ENCODE measurements at places on chromosomes 5 and 9.

DNA sequence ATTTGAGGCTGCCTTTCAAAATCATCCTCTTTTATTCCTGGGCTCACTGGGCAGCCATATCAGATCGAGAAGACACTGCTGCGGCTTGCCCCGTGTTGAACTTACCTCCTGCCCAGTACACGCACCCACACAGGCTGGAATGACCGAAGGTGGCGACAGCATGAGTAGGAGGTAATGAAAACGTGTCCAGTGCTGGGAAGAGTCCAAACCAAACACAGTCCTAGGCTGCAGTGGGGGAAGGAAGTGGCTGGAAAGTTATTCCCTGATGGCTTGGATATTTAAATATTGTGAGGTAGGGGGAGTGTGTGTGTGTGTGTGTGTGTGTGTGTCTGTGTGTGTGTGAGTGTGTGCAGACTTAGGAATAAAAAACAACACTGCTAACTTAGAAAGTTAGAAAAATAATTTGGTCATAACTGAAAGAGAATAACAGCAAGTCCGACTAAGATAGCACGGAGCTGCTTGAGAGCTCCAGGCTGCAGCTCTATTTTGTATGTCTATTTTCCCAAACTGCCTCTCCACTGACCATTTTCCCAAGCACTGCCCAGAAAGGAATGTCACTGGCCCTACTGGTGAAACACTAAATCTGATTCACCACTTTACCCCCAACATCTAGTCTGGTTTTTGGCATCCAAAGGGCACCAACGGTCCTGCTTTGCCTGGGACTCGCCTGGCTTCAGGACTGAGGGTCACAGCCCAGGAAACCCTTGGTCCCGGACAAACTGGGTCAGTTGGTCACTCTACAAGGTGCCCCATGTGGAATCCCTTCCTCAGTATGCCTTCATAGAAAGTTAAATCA lies 41.2 kb downstream of the ANKH start:
- H3K4me1 ChIP-seq = peaks cover 35% of the 10 kb centered on the region
- no peak overlapping the region for H3K27ac ChIP-seq
- no peak for DNase-seq
- H3K36me3 ChIP-seq = peaks cover 16% of the 10 kb centered on the region

DNA sequence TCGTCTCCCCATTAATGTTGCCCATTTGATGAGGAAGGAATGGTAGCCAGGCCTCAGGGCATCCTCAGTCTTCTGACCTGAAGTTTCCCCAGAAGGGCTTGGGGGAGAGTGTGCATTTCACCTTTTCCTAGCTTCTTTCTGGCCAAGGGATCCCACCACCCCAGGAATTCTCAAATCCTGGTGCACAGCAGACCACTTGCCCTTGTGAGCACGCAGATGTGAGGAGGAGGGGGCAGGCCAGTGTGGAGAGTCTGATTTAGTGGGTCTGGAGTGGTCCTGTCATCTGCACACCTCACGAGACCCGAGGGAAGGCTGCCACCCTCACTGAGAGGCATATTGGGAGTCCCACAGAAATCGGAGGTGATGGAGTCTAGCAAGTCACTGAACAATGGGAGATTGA lies 64.3 kb downstream of the CXXC5 start:
- peaks cover 2% of the 10 kb centered on the region for H3K27me3 ChIP-seq
- no peaks in the 10 kb centered on the region for H3K36me3 ChIP-seq
- H3K4me1 ChIP-seq = peaks cover 10% of the 10 kb centered on the region
- H3K4me3 ChIP-seq = no peak overlapping the region
- H3K27ac ChIP-seq = no peak overlapping the region
- DNase-seq = no peak

DNA sequence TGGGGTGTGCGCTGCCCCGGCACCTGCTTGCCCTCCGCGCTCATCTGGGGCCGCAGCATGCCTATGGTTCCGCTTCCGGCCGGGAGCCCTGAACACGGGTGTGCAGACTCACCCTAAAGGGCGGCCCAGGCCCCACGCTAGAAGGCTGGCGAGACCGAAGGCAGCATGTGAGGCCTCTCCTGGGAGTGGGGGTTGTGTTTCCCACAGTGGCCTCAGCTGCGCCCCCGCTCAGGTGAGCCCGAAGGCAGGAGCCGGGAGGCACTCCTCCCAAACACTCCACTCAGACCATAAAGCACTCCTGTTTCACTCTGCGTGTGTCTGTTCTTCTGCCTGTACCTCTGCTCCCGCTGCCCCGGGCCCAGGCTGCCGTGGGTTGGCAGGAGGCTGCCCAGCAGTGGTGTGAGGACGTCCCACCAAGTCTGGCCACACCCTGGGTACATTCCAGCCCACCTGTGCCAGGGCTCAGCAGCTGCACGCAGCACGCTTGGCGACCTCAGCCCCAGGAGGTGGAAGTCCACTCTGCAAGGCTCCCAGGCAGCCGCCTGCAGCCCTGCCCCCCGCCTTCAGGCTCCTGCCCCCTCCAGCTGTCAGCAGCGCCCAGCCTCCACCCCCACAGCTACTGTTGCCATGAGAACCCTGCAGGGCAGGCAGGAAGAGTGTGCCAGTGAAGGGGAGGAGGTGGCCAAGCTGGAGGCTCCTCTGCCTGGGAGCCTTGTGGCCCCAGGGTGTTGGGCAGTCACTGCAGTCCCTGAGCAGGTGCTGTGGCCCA lies 1.2 kb upstream of the AJM1 start:
- H3K4me3 ChIP-seq = no peak overlapping the region
- H3K27me3 ChIP-seq = peaks cover 5% of the 10 kb centered on the region
- H3K4me1 ChIP-seq = peaks cover 12% of the 10 kb centered on the region

DNA sequence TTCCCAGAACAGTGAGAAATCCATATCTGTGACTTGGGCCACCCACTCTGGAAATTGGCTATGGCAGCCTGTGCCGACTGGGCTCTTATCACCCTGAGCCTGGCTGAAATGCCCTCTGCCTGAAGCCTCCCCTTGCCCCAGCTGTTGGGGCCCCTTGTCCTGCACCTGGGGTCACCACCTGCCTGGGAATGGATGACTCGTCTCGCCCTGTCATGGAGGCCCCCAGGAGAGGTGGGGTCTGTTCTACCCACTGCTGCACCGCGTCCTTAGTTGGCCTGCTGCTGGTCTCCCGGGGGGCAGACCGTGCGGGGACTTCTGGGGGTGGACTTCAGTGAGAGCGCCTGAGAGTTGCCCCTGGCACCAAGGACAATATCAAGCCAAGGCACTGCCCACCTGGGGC lies 46.6 kb upstream of the COL5A1 start:
- peaks cover 4% of the 10 kb centered on the region for H3K27me3 ChIP-seq
- DNase-seq = no peak
- no peak overlapping the region for H3K27ac ChIP-seq

- H3K4me3 ChIP-seq = no peak within 1 kb of the TSS
- peak; percentile 78 for DNase-seq
- no peaks in the 10 kb centered on the region for H3K27me3 ChIP-seq
- peaks cover 28% of the 10 kb centered on the region for H3K4me1 ChIP-seq
- H3K27ac ChIP-seq = peak within 1 kb of the TSS; percentile 67
- peaks cover 17% of the 10 kb centered on the region for H3K36me3 ChIP-seq
Observed at GRCh38 chr9:34651876-34652601, at the start of gene IL11RA. Gene IL11RA, plus strand, starts transcription at chr9:34652185. Its CDS starts 3,033 bp downstream, at chr9:34655218.

- H3K27me3 ChIP-seq = peaks cover 4% of the 10 kb centered on the region
- H3K36me3 ChIP-seq = no peaks in the 10 kb centered on the region
- no peak for DNase-seq
- H3K4me3 ChIP-seq = no peak overlapping the region
- H3K4me1 ChIP-seq = no peaks in the 10 kb centered on the region
Observed at GRCh38 chr5:174553556-174553955, 170.8 kb upstream of the MSX2 start.

GRCh38 chr5:150779397-150780186 lies 1.0 kb downstream of the SMIM3 start:
- H3K4me1 ChIP-seq = peaks cover 54% of the 10 kb centered on the region
- DNase-seq = no peak
- no peaks in the 10 kb centered on the region for H3K27me3 ChIP-seq
- peaks cover 25% of the 10 kb centered on the region for H3K36me3 ChIP-seq

DNA sequence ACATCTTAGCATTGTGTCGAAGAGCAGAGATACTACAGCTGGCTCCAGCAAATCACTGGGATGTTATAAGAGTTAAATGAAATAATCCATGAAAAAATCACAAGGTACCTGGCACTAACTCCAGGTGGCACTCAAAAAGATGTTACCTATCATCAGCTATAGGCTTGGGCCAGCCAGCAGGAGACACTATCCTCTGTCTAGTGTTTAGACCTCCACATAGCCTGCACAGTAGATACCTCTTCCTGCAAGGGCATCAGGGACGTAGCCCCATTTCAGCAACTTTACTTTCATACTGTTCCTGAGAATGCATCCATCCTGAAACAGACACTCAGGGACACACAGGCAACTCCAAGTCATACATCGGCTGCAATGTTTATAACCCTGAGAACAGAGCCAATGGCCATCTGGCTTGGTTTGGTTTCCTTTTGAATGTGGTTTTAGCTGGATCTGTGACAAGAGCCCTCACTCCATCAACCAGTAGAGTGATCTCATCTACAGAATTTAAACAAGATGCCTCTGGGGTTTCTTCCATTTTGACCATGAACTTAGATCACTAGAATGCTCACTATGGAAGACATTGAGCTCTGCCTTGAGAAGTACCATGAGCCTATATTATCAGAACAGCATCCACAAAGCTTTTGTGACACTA lies 69.9 kb downstream of the TLE1 start:
- peaks cover 11% of the 10 kb centered on the region for H3K4me1 ChIP-seq
- no peaks in the 10 kb centered on the region for H3K36me3 ChIP-seq
- DNase-seq = no peak
- H3K27me3 ChIP-seq = no peaks in the 10 kb centered on the region
- H3K27ac ChIP-seq = no peak overlapping the region

DNA sequence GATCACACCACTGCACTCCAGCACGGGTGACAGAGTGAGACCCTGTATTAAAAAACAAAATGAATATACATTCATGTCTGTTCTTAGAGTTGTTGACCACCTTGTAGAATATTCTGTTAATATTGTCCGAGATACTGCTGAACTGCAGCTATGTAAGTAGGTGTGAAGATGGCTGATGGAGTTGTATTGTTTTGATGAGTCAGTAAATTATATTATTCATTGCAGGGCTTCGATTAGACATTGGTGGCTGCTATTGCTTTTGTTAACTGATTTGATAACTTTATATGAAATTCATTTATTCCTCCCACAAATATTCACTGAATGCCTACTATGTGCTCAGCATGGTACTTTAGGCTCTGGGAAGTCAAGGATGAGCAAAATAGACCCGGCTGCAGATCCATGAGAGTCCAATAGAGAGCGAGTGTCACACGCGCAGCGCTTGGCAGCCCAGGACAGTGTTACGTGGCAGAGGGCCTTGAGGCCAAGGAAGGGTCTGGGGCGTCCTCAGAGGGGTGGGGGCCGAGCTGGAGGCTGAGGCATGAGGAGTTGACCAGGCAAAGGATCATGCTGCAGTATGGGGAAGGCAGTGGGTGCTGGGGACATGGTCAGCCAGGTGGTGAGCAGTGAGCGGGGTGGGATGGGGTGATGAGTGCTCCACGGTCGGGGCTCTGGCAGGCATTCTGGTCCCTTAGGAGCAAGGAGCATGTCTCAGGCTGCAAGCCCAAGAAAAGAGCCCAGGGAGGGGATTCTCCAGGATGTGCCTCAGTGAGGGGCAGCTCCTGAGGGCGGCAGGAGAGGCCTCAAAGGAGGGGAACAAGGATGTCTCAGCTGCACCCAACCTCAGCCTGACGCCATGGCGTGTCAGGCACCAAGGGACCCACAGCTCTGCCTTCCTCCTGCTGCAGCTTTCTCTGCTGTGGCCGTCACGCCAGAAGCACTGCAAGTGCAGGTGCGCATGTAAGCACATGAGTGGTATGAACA lies 243.5 kb downstream of the GADD45G start:
- H3K27ac ChIP-seq = no peak overlapping the region
- H3K4me3 ChIP-seq = no peak overlapping the region
- DNase-seq = no peak
- no peaks in the 10 kb centered on the region for H3K4me1 ChIP-seq
- H3K27me3 ChIP-seq = no peaks in the 10 kb centered on the region

- no peaks in the 10 kb centered on the region for H3K27me3 ChIP-seq
- H3K36me3 ChIP-seq = no peaks in the 10 kb centered on the region
- no peak overlapping the region for H3K4me3 ChIP-seq
- H3K27ac ChIP-seq = no peak overlapping the region
- DNase-seq = no peak
- peaks cover 19% of the 10 kb centered on the region for H3K4me1 ChIP-seq
Observed at GRCh38 chr5:134463991-134464760, 52.5 kb upstream of the CDKN2AIPNL start.

DNA sequence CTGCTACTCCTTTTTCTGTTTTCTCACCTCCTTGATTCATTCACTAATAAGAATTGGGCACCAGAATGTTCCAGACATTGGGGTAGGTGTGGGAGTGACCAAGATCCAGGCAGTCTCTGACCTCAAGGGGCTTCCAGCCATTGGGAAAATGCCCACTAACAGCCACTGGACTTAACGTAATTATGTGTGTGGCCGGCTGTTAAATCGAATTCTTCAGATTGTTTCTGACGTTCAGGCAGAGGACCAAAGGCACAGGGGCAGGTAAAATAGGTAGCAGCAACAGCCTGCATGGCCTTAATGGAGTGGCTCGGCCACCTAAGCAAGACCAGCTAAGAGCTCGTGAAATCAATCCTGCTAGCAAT lies 48.4 kb upstream of the CKMT2 start:
- H3K4me3 ChIP-seq = no peak overlapping the region
- DNase-seq = no peak
- H3K27me3 ChIP-seq = no peaks in the 10 kb centered on the region
- no peak overlapping the region for H3K27ac ChIP-seq
- H3K4me1 ChIP-seq = peaks cover 2% of the 10 kb centered on the region
- no peaks in the 10 kb centered on the region for H3K36me3 ChIP-seq

GRCh38 chr5:71695595-71695994 lies 23.5 kb upstream of the CARTPT start:
- H3K4me3 ChIP-seq = no peak overlapping the region
- H3K27me3 ChIP-seq = peaks cover 9% of the 10 kb centered on the region
- no peak for DNase-seq
- H3K36me3 ChIP-seq = peaks cover 5% of the 10 kb centered on the region
- H3K4me1 ChIP-seq = peaks cover 9% of the 10 kb centered on the region

GRCh38 chr5:16737620-16738364 lies 121.0 kb upstream of the RETREG1 start:
- peaks cover 21% of the 10 kb centered on the region for H3K27me3 ChIP-seq
- H3K27ac ChIP-seq = no peak overlapping the region
- no peak overlapping the region for H3K4me3 ChIP-seq
- no peak for DNase-seq
- H3K4me1 ChIP-seq = no peaks in the 10 kb centered on the region

DNA sequence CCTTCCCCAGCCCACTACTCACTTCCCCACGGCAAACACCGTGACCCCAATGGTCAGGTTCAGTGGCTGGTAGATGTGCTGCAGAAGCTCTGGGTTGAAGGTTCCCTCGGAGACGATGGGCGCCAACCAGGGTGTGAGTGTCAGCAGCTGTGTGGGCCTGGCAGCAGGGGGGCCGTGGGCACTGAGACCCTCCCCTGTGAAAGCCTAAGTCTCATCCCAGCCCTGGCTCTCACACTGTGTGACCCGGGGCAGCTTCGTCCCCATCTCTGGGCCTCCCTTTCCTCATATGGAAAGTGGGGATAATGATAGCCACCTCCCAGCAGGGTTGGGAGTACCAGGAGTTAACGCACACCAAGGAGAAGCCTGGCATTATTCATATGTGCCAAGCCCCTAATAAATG lies 8.6 kb downstream of the GBGT1 start:
- H3K36me3 ChIP-seq = no peaks in the 10 kb centered on the region
- H3K4me3 ChIP-seq = no peak overlapping the region
- no peak overlapping the region for H3K27ac ChIP-seq
- DNase-seq = no peak
- H3K4me1 ChIP-seq = no peaks in the 10 kb centered on the region

Measured in activated naive CD4-positive, alpha-beta T cell treated with anti-CD3 and anti-CD28 coated beads for 36 hours (primary cell).